ENCODE measurements at places on chromosomes 2 and 18. TPM values are rescaled to one million over a fixed set of nuclear protein-coding genes. Genes with fewer than 3 reads are reported as not detected.

Gene SULT1C4
- 1.6 TPM for total RNA-seq

Gene IL1A
- not detected for total RNA-seq

DNA sequence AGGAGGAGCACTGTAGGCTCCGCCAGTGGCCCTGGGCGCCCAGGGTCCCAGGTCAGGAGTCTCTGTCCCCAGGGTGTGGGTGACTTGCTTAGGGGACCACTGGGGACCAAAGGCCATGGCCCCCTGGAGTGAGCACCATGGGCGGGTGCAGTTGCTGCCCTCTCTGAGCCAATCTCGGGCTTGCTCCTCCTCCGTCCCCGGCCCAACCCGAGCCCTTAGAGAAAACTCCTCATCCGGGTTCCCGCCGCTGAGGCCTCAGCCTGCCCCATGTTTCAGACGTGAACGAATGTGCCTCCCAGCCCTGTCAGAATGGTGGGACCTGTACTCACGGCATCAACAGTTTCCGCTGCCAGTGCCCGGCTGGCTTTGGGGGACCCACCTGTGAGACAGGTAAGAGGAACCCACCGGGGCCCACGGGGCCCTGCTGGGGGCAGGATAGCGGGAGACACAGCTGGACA, 38.6 kb downstream of the SNED1 start:
- no peak for DNase-seq

GRCh38 chr18:46110406-46110805, 6.2 kb downstream of the HAUS1 start:
- DNase-seq = no peak

DNA sequence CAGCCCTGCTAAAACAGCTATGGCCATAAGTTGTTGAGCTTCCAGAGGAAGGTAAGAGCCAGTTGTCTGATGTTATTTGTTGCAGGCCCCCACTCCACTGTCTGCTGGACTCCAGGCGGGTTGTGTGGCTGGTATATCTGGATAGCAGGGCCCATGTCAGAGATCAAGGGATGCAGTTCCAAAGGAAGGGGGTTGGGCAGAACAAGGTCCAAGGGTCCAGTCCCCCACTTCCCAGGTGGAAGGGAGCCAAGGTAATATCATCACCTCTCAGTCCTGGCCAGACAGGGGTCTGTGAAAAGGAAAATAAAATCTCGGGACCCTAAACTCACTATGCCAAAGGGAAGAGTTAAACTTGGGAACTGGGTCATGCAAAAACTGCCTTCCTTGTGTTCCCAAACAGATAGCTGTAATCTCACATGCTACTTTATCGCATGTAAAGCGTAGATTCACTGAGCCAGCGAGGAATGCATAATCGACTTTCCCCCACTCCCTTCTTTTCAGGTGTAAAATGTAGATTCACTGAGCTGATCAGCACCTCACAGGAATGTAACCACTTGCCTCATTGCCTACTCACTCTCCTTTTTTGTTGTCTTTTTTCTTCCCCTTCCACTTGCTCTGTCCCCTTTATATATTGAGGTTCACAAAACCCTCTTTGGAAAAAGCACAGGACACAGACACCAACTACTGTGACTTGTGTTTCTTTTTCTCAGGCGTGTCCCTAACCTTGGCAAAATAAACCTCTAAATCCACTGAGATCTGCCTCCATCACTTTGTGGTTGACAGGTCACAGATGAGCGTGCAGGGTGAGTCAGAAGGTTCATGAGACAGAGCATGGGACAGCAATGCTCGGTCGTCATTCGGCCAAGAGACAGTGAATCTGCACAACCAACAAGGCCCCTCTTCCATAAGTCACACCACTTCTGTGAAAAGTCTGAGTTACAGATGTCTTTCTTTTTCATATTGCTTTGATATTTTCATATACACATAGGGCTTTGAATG, 255.3 kb upstream of the SIX2 start:
- DNase-seq = no peak

DNA sequence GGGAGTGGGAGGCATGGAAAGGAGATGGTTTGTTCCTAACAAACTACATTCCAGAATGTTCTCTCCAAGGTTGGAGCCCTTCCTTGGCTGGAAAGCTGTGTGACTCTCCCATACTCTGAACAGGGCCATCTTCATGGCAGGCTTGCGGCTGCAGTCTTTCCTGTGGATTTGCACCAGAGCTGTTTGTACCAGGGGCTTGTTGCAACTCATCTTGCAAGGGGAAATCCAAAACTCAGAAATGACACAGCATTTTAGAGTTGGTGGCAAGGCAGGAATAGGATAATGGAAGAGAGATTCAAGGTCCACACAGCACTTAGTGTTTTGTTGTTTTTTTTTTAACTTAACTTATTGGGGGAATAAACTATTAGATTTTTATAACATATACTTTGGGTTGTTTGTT, 73.7 kb upstream of the ZNF516 start:
- no peak for DNase-seq

Data from glutamatergic neuron (in vitro differentiated cells).